SK-N-DZ (cell line): ENCODE measurements at places on chromosomes 13 and 19.

GRCh38 chr13:67440236-67440975 lies 210.3 kb upstream of the PCDH9 start:
- no peak for DNase-seq

DNA sequence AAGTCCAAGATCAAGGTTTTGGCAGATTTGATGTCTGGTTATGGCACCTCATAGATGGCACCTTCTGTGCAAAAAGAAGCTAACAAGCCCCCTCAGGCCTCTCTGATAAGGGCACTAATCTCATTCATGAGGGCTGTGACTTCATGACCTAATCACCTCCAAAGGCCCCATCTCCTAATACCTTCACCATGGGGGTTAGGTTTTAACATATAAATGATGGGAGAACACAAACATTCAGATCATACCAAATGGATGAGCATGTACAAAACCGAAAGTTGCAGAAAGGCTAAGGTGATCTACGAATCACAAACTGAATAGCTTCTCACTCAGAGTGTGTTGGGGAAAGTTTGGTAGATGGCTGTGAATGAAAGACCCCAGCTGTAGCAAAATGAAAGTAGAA lies 217.4 kb downstream of the TBC1D4 start:
- no peak for DNase-seq

GRCh38 chr19:4393947-4394590 lies 6.3 kb downstream of the SH3GL1 start:
- DNase-seq, result no peak

DNA sequence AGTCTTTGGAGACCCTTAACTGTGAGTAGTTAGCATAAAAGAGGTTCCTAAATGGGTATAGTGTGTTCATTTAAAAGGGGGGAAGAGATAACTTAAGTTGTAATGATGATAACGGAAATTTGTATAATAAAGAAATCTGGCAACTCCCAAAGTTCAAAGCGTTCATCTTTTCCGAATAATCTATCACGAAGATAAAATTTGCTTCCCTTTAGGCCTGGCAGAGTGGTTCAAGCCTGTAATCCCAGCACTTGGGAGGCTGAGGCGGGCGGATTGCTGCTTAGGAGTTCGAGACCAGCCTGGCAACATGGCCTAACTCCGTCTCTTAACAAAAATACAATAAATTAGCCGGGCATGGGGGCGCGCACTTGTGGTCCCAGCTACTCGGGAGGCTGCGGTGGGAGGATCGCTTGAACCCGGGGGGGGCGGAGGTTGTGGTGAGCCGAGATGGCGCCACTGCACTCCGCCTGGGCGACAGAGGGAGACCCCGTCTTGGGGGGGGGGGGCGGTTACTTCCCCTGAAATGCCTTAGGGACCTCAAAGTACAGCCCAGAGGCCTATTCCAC lies 934 bp downstream of the N4BP2L2 start:
- no peak for DNase-seq

DNA sequence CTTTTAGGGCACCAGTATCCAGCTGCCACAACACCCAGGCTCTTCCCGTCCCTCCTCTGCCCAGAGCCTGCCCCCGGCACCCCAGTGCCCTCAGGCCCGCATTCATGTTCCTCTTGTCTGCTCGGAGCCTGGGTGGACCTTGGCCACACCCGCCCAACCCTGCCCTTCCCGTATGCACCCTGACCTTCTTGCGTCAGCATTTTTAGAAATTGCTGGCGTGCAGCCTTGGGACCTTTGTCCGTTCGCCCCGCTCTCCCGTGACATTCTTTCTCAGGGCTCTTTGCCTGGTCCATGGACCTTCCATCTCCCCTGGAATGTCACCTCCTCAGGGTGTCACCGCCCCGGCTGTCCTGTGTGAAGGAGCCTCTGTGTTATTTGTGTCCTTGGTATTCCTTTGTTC lies 7.6 kb downstream of the NUCB1 start:
- no peak for DNase-seq
